ENCODE measurements at places on chromosomes 11 and 22.

GRCh38 chr11:48066881-48067800 lies 86.8 kb downstream of the PTPRJ start:
- DNase-seq: no peak

DNA sequence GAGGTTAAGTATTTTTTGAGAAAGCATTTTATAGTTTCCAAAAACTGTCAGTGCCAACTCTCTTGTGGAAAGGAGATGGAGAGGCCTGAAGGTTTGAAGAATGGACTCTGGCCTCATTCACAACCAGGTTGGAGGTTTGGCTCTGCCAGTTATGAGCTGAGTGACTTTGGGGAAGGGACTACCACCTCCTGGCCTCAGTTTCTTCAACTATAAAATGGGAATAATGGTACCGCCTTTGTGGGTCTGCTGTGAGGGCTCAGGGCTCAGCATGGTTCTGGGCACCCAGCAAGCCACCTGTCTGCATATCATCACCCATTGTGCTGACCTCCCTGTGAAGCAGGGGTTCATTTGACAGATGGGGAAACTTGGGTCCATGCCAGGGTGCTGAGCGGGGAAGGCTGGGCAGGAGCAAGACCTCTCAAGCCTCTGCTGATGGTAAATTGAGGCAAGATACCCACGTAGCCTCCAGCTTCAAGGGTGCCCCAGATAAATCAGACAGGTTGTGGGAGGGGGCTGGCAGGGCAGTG lies 3.5 kb upstream of the LIF start:
- no peak for DNase-seq

GRCh38 chr11:107252429-107253161 lies 205.0 kb downstream of the CWF19L2 start:
- no peak for DNase-seq

- no peak for DNase-seq
Measured at GRCh38 chr22:27512283-27512761, 289.2 kb downstream of the MN1 start.

DNA sequence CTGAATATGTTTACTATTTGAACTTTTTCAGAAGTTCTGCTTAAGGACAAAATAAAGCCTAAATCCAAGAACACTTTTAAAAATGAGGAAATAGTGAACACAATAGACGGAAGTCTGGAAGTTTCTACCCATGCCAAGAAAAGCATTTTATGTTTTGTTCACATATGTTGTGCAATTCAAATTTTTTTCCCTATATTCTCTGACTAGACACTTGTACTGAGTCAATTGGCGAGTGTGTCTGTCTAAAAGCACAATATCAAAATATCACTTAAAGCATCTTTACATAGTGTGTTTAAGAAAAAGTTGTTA lies 29.2 kb downstream of the INCENP start:
- no peak for DNase-seq

- DNase-seq: no peak
Measured at GRCh38 chr11:68598816-68599653, 85.3 kb upstream of the GAL start.

Measured in NCI-H2081 treated with DMSO at 0.1 percent for 48 hours (cell line).